ENCODE measurements at places on chromosomes 11 and 22.

GRCh38 chr11:83124636-83125424 lies 32.1 kb upstream of the PCF11 start:
- no peak for DNase-seq

DNA sequence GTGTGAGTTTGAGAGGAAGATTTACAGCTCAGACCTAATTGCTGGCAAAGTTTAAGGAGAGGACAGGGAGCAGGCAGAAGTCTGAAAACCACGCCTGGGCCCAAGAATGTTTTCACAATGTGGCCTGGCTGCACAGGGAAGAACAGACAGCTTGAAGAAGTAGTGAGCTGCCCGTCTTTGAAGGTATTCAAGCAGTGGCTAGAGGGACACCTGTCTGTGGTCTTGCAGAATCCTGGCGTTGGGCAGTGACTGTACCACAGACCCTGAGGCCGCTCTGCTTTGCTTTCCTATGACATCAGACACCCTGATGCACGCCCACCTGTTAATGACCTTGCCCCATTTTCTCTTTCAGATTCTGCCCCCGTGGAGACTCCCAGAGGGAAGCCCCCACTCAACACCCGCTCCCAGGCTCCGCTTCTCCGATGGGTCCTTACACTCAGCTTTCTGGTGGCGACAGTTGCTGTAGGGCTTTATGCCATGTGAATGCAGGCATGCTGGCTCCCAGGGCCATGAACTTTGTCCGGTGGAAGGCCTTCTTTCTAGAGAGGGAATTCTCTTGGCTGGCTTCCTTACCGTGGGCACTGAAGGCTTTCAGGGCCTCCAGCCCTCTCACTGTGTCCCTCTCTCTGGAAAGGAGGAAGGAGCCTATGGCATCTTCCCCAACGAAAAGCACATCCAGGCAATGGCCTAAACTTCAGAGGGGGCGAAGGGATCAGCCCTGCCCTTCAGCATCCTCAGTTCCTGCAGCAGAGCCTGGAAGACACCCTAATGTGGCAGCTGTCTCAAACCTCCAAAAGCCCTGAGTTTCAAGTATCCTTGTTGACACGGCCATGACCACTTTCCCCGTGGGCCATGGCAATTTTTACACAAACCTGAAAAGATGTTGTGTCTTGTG lies 6.6 kb upstream of the MCM5 start:
- no peak for DNase-seq

DNA sequence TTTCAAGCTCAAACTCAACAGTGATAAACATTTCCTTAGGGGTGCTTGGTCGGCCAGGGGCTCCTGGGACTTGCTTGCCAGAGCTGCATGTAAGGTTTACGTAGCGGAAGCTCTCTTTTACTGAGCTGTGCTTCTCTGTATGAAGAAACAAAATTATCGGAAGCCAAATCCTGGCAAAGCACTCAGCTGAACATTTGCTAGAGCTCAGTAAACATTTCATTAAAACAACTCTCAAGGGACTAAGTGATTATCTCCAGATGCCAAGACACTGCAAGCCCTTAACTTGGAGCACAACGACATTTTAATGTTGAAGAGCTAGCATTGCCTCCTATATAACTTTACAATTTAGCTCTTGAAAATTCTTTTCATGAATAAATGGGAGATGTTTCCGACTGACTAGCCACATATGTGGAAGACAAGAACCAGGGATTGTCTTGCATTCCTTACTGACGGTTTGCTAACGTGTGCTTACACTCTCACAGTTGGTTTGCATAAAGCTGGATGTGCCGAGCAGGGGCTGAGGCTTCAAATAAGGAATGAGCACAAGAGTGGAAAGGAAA lies 43.4 kb downstream of the SCUBE2 start:
- DNase-seq, result no peak

GRCh38 chr11:28107191-28107749 lies 686 bp downstream of the KIF18A start:
- DNase-seq, result peak; percentile 1

GRCh38 chr11:124762105-124762623 lies at the start of gene ESAM:
Gene ESAM (minus strand): TSS chr11:124762290. CDS start chr11:124762154, 136 bp downstream.
- peak; percentile 67 for DNase-seq

- DNase-seq, result no peak
Measured at GRCh38 chr11:91394073-91394726, 830.4 kb upstream of the FAT3 start.

DNA sequence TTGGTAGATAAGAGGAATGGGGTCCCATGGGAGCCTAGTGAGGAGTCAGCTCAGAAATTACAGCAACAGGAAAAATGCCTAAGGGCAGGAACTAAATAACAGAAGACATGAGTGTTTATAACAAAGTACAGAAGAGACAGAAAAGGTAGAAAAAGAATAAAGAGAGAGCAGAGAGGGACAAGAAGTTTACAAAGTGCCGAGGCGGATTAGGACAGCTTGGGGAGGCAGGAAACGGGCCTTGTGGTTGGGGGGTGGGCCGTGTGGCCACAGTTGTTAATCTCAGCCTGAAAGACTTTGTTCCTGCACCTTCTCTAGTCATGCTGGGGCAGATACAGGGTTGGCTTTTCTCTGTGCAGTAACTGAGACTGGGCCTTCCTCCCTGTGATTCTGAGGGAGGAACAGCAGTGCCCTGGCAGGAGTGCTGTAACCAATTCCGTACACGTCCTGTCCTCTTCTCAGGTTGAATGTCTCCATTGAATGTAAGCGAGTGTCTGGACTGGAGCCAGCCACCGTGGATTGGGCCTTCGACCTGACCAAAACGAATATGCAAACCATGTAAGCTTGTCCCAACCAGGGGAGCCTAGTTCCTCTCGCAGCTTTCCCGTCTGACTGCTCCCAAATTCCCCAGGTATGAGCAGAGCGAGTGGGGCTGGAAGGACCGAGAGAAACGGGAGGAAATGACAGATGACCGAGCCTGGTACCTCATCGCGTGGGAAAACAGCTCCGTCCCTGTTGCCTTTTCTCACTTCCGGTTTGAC lies 13.2 kb downstream of the NAA40 start:
- no peak for DNase-seq

Data from CD4-positive, alpha-beta T cell treated with Interferon gamma for 1 hour (primary cell).